ENCODE measurements at places on chromosomes 12 and 14.

- DNase-seq: no peak
Measured at GRCh38 chr12:65204886-65205525, 35.6 kb downstream of the LEMD3 start.

DNA sequence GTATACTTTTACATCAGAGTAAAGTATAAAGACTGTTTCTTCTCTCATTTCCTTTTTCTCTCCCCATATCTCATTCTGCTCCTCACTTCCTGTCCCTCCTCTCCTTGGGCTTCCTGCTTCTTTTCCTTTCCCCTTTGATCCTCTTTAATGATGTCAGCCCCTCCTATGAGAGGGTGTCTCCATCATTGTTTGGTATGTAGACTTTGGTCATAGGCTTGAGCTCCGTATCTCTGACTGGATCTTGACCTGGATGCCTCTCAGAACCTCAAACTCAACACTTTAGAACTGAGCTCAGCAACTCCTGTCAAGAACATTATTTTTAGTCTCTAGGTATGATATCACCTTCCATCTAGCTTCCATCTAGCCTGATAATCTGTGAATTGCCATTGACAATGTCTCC lies 50.3 kb downstream of the AKAP6 start:
- DNase-seq: no peak

DNA sequence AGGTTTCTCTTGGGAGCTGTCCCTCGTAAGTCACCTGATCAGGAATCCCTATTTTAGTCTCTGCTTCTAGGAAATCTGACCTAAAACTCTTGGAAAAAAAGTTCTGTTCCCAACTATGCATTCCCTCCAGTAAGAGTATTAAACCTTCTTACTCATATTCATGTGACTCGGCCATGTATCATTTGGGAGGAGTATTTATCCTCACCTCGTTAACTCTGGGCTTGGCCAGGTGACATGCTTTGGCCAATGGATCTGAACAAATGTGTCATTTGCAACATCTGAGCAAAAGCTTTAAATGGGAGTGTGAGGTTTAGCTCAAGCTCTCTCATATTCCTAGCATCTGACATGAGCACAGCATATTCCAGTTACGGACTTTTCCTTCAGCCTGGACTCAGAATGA lies 226.8 kb downstream of the NUAK1 start:
- DNase-seq: no peak

DNA sequence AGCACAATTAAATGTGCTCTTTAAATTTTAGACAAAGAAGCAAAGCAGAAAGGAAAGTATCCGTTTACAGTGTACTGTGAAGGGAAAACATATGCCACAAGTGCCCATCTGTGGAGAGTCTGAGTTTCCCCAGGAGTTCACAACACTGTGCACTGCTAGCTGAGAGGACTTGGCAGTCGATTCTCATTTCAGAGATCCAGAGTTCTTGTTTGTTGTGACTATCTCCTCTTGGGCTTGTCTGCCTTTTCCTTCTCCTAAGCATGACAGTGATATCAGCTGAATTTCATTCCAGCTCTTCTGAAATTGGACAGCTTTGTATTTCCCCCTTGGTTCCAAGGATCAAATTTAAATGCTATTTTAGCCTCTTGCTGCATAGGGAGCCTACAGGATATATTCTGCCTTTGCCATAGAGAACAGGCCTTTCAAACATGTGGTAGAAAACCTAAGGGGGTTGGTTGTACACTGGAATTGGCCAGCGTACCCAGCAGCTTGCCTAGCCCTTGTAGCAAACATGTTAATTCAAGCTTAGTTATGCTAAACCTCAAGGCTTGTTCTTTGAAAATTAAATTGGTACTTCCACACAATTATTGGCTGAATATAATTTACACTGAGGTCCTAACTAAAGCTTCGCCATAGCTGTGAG lies 259.2 kb upstream of the NOVA1 start:
- DNase-seq: no peak

- DNase-seq: no peak
Measured at GRCh38 chr12:95413576-95413975, 60.4 kb upstream of the METAP2 start.

GRCh38 chr12:78249578-78249977 lies 418.9 kb downstream of the NAV3 start:
- DNase-seq: no peak

- no peak for DNase-seq
Measured at GRCh38 chr14:74863274-74863673, 12.7 kb downstream of the PROX2 start.

- DNase-seq: no peak
Measured at GRCh38 chr12:52916216-52916615, 11.3 kb upstream of the KRT8 start.

DNA sequence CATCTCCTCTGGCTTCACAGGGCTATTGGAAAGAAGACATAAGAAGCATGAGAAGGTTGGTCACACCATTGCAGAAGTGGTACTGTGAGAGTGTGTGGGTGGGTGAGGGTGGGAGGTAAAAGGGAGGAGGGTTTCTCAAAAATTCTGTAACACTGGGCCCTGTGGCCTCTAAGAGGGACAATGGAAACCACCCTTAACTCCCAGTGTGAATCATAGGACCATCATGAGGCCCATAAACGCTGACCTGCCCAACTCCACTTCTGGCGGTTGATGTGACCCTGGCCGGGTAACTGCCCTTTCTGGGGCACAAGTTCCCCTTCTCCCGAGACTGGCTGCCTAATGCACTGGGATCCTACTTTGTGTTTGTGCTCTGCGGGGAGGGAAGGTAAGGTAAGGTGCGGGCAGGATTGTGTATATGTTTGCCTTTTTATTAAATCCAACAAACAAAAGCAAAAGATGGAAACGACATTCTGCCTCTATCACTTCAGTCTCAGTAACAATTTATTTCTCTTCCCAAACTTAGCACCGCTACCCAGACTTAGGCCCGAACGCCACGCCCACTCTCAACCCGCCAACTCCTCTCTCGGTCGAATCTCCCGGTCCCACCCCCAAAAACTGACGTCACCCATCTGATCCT lies 551 bp downstream of the METTL1 start:
- peak; percentile 91 for DNase-seq

DNA sequence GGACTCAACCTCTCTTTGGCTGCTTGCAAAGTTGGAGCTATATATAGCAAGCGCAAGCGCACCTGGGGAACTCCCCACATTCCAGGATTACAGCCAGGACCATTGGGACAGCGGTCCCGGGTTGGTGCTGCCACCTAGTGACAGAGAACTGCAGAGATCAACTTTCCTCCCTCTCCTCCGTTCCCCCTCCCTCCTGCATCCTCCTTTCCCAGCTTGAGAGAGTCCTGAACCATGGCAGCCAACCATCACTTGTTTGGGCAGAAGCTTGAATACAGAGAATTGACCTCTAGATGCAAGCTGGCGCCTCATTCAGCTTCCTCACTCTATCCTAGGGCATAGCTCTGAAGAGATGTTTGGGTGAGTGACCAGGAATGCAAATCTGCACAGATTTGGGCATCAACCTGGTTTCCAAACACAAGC lies 17.4 kb upstream of the FLVCR2 start:
- DNase-seq: peak; percentile 55

GRCh38 chr14:35146711-35147149 lies 24.4 kb downstream of the PRORP start:
- no peak for DNase-seq

GRCh38 chr12:69666798-69667197 lies 32.3 kb downstream of the BEST3 start:
- DNase-seq: no peak

DNA sequence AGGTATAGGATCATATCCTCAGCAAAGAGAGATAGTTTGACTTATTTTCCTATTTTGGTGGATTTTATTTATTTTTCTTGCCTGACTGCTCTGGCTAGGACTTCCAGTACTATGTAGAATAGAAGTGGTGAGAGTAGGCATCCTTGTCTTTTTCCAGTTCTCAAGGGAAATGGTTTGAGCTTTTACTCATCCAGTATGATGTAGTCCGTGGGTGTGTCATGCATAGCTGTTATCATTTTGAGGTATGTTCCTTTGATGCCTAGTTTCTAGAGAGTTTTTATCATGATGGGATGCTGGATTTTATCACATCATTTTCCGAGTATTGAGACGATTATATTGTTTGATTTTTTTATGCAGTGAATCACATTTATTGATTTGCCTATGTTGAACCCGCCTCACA lies 97.2 kb downstream of the MGAT4C start:
- DNase-seq: no peak

DNA sequence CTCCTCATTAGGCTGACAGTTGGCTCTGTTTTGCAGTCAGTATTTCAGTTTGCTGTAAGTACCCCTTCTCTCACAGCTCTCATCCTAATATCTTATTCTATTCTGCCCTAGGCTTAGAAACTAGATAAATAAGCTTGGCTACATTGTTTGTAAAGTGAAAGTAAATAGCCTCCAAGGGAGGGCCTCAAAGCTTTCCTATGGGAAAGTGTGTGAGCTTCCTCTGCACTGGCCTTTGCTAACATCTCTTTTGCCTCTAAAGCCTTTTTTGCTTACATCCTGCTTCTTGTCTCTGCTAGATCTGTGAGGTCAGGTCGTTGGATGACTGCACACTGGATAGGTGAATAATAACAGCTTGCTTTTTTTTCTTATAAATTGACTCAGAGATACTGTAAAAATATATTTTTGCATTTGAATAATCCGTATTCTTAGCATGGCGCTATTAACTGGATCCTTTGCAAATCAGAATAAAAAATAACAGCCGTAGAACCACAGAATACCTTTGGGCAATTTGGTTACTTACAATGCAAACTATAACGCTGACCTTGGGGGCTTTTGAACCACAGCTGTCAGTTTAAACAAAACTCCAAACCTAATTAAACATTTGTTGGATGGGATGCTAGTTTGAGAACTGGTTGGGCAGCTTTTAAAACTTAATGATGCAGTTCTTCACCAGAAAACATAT lies 55.1 kb downstream of the TTC6 start:
- no peak for DNase-seq

- peak; percentile 82 for DNase-seq
Measured at GRCh38 chr14:23237772-23238594, at the start of gene RNF212B. RNF212B (plus strand) TSS chr14:23237936; CDS start chr14:23240346, 2,410 bp downstream.

Measured in activated naive CD4-positive, alpha-beta T cell treated with Interleukin-2 at 50 U/mL for 16 hours (primary cell).